ENCODE measurements at places on chromosomes 5 and 9. TPM values are rescaled to one million over a fixed set of nuclear protein-coding genes. Genes with fewer than 3 reads are reported as not detected.

DNA sequence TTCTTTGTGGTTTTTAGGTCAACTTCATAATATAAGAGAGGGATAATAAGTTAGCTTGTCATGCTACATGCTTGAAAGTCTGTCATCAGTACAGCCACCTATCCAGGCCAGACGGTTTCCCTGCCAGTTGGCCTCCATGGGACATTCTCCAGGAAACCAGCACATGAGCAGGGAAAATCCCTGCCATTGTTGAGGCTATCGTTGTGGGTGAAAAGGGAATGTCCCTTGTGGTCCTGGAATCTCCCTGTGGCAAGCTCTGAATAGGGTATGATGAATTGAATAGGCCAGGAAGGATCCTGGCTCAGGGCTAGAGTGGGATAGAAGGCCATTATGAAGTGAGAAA, 12.3 kb downstream of the F2RL1 start:
- DNase-seq = no peak

- DNase-seq = no peak
These were observed 223.4 kb downstream of the DOCK8 start for GRCh38 chr9:438066-438465.

DNA sequence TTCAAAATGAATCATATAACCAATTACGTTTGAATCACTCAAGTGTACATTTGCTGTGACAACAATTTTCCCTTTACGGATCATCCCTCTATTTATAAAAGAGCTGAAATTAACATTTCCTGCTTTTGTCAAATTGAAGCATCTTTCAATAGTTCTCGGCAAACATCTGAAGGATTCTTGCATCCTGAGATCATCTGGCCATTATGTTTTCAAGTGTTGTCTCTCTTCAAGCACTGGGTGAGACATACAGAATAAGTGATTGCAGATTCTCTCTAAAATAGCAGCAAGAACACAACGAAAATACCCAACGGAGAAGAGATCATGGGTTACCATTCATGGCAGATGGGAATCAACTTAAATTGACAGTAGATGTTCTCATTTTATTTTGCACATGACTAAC, 283.4 kb upstream of the GRAMD2B start:
- DNase-seq = no peak

DNA sequence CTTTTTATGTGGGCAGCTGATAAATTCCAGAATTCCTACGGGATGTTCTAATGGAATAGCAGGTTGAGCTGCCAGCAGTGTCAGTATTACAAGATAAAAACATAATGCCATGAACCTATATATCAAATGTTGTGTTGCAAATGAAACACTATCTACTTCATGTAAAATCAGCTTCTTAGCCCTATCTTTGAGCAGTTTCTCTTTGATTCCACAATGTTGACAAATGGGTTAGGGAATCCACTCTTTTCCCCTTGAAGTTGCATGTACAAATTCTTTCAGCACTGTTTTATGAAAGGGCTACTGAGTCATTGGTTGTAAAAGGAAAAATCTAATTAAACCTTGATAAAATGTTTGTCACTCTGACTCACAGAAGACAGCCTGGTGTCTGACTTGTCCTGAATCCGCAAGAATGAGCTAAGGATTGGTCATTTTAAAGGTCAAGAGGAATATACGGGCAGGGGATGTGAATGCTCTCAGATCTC, 950.6 kb upstream of the NUDT12 start:
- no peak for DNase-seq

- DNase-seq = no peak
These were observed 18.5 kb upstream of the ERMP1 start for GRCh38 chr9:5851445-5851844.

GRCh38 chr9:88589656-88590055, 54.7 kb downstream of the NXNL2 start:
- no peak for DNase-seq

DNA sequence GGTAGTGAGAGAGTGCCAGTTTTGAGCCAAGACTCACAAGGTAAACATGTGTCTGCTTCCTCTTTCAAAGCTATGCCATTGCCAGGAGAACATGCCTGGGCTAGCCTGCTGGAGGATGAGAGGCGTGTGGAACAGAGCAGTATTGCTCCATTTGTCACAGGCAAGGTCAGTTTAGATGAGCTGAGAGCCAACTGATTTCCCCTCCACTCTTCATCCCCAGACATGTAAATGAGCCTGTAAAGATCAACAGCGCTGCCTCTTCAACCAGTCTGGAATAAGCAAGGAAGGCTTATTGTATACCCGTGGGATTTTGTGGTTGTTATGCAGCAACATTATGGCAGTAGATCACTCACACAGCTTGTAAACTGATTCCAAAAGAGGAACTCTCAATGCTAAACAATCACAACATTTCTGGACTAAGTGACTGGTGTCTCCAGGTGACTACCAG, 8.2 kb upstream of the GDNF start:
- DNase-seq = no peak

GRCh38 chr5:543755-544674, 19.8 kb upstream of the SLC9A3 start:
- DNase-seq = peak; percentile 65

GRCh38 chr5:117859176-117859575, 1129.2 kb downstream of the DTWD2 start:
- DNase-seq = no peak

ABO gene
- 1.7 TPM for total RNA-seq

- DNase-seq = no peak
These were observed 42.0 kb downstream of the TMEM174 start for GRCh38 chr5:73214996-73215395.

IRX2 gene
- total RNA-seq = 3.1 TPM

DNA sequence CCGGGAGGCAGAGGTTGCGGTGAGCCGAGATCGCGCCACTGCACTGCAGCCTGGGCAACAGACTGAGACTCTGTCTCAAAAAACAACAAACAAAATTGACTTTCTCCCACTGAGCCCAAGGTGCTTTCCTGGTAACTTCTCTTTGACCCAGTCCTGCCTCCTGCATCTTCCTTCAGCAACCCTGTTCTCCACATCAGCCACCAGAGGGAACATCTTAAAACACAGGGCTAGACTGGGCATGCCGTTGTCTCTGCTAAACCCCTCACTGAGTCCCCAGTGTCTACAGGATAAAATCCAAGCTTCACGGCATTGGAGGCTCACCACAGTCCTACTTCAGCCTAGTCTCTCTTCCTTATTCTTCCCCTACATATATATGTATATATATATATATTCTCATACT, 39.8 kb upstream of the KCNMB1 start:
- DNase-seq = no peak

GRCh38 chr5:151031554-151031953, 11.2 kb downstream of the GPX3 start:
- DNase-seq = no peak

CCDC180 gene
- 2.8 TPM for total RNA-seq

LMBRD2 gene
- 14.5 TPM for total RNA-seq

GRCh38 chr5:11898-12297, 80.1 kb upstream of the PLEKHG4B start:
- DNase-seq = no peak

- DNase-seq = no peak
These were observed 97.8 kb downstream of the MAST4 start for GRCh38 chr5:66694036-66694435.

DNA sequence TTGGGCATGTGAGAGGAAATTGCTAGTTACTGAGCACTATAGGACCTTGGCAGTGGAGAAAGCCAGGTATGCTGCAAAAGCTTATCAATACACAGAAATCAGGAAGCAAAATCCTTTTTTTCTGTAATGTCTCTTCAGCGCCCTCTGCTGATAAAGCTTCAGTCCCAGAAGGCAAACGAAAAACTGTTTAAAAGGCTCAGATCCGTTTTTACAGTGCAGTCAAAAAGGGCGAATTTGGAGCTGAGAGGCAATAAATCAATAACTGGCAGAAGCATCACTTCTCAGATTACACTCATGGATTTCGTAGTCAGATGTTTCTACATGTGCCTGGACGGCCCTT, 1.1 kb upstream of the MAN2A1 start:
- DNase-seq = no peak

DNA sequence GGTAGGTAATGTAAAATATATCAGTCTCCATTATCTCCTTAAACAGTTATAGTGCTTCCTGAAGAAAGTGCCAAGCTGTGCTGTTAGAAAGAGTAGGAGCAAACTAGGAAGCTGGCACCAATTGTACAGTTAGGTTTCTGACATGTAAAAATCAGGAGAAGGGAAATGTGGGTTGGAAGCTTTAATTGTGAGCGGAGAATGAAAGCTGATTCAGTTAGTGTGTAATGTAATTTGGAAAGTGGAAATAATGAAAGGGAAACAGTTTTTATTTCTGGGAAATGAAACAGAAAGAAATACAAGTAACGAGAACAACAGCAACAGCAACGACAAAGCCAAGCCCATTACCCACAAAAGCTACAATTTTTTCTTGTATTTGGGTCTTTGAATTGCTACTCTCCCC, 48.8 kb upstream of the JAK2 start:
- no peak for DNase-seq

- peak; percentile 93 for DNase-seq
These were observed at the start of gene CCDC107 for GRCh38 chr9:35658137-35658967. CCDC107 (plus strand) TSS chr9:35658292; CDS start chr9:35658380, 88 bp downstream.

- DNase-seq = no peak
These were observed 409.4 kb upstream of the CTNND2 start for GRCh38 chr5:12313602-12314001.

- peak; percentile 81 for DNase-seq
These were observed 14.5 kb downstream of the GSN start for GRCh38 chr9:121282277-121283079.

MACROH2A1 gene
- total RNA-seq = 119 TPM

- DNase-seq = no peak
These were observed 203.6 kb downstream of the ALDH1A1 start for GRCh38 chr9:72749276-72749675.

DNA sequence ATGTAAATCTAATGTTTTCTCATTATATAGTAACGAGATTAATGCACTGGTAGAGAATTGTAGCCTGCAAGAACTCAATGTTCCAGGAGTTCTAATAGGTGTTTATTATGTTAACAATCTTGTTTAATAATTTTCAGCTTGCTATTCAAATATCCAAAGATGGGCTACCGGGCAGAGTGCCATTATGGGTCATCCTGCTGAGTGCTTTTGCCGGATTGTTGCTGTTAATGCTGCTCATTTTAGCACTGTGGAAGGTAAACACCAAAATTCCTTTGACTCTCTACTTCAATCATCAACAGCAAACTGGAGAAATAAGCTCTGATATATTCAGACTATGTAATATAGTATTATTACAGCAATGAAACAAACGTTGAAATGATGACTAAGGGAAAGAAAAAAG, 41.9 kb upstream of the ITGA2 start:
- DNase-seq = no peak

- DNase-seq = peak; percentile 31
These were observed 9.6 kb upstream of the NME5 start for GRCh38 chr5:138148811-138149210.

JADE2 gene
- 28.7 TPM for total RNA-seq

DNA sequence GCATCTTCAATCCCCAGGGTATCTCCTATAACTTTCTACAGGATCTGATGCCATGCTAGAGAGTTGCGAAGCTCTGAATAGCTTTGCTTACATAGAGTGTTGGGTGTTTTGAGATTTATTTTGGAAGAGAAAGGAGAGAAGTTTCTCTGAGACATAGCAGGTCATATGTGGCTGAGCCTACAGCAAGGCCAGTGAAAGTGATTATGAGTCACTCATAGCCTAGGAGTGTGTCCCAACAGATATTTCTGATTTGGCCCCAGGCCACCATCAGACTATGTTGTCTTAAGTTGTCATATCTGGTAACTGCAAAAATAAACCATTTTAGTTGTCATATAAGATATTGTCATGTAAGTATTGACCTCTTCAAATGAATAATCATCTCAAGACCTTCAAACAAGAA, 132.0 kb upstream of the RAI14 start:
- no peak for DNase-seq

GRCh38 chr5:176454724-176455394, 6.7 kb downstream of the FAF2 start:
- DNase-seq = no peak

TICAM2 gene
- total RNA-seq = 3.0 TPM

DNA sequence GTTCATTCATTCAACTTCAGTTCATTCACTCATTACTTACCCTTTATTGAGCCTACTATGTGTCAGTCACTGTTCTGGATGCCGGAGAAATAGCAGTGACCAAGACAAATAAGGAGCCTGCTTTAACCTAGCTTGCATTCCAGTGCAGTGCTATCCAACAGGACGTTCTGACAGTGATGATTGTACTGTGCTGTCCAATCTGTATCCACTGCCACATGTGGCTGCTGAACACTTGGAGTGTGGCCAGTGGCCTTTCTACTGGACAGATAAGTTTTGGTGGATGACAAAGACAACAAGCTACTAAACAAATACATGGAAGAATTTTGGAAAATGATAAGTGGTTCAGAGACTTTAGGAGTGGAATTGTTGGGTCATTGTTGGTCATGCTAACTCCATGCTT, 33.6 kb downstream of the SUB1 start:
- no peak for DNase-seq

HAPLN1 gene
- total RNA-seq = 0.05 TPM

DNA sequence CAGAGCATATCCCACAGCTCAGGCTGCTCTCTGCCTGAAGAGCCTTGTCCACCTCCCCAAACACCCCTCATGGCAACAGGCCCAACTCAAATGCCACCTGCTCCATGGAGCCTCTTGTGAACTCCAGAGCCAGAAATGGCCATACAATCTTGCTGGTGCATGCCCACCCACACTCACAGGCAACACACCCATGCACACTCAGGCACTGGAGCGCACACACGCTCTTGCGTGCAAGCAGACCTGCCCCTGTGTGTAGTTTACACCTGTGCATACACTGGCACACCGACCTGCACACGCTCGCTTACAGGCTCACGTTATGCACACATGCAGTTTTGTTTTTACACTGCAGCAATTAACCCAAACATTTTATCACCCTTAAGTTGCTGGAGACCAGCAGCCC, 40.0 kb downstream of the HRH2 start:
- no peak for DNase-seq

GRCh38 chr9:23538067-23538402, 288.0 kb downstream of the ELAVL2 start:
- DNase-seq = no peak

DNA sequence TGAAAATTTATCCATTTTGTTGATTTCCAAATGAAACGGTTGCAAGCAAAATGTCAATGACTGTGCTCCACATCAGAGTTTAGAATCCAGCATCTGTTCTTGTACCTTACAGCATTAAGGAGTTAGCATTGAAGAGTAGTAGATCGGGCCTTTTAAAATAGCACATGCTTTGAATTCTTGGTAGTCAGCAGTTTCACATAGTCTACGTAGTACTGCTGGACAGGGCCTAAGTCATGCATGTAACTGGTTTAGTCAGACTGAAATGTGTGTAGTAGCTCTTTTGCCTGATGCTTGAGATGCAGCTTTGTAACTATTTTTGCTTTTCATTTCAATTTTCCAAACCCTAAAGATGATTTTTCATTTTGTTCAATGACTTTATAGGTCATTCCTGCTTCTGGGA, 19.8 kb downstream of the LECT2 start:
- DNase-seq = no peak

- DNase-seq = no peak
These were observed 95.3 kb downstream of the KLF4 start for GRCh38 chr9:107394264-107394663.

- no peak for DNase-seq
These were observed 49.7 kb upstream of the NOTCH1 start for GRCh38 chr9:136595245-136596153.

GRCh38 chr9:97845130-97845529, 7.9 kb upstream of the FOXE1 start:
- DNase-seq = no peak
